Astrocyte (in vitro differentiated cells and primary cell): ENCODE measurements at places on chromosomes 2 and 18. TPM values are rescaled to one million over a fixed set of nuclear protein-coding genes. Genes with fewer than 3 reads are reported as not detected.
A peak's percentile ranks its signal among the peaks of the same experiment; 100 is the strongest.

DNA sequence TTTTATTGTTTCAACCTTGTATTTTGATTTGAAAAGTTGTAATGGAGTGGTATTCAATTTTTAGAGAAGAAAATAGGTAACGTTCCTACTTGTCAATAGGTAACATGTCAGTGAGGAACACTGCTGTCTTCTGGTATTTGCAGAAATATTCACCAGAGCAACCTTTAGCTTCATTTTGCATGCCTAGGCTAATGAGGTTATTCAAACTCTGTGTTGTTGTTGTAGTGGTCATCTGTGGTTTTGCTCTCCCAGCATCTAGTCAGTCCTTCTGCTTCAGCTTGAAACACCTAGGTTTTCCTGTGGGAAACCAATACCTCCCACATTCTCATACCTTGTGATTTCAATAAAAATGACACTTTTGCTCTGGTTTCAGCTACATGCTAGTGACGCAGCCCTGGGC, 98.4 kb downstream of the LYPD6 start:
- no peak for DNase-seq

DNA sequence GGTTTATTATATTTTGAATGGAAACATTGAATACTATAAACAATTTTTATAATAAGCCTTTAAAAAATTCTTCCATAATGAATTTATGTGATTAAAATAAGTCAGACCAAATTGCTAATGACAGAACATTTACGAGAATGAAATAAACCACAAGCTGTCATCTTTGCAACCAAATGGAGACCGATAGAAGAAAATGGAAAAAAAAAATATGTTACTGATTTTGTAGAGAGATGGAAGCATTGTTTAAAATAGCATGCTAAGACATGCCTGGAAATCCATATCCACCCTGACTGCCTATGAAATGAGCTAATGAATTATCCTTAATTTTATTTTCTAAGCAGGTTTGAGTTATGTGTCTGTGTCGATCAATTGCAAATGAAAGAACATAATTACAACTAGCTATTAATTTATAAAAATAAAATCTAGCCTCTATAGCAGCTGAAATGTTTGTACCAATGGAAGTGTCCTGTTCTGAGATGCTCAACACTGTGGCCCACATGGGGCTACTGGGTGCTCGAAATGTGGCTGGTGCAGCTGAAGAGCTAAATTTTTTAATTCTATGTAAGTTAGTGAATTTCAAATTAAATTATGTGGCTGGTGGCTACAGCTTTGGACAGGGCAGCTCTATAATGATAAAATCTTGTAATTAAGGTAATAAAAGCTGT, 832.8 kb downstream of the RNF144A start:
- no peak for DNase-seq

DNA sequence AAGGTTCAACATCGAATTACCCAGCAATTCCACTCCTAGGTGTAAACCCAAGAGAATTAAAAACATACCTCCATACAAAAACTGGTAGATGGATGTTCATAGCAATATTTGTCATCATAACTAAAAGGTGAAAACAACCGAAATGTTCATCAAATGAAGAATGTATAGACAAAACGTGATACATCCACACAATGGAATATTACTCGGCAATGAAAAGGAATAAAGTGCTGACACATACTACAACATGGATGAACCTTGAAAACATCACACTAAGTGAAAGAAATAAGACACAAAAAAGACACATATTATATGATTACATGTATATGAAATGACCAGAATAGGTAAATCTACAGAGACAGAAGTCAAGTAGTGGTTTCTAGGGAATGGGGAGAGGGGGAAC, 20.6 kb upstream of the CHMP1B start:
- DNase-seq, result no peak

DNA sequence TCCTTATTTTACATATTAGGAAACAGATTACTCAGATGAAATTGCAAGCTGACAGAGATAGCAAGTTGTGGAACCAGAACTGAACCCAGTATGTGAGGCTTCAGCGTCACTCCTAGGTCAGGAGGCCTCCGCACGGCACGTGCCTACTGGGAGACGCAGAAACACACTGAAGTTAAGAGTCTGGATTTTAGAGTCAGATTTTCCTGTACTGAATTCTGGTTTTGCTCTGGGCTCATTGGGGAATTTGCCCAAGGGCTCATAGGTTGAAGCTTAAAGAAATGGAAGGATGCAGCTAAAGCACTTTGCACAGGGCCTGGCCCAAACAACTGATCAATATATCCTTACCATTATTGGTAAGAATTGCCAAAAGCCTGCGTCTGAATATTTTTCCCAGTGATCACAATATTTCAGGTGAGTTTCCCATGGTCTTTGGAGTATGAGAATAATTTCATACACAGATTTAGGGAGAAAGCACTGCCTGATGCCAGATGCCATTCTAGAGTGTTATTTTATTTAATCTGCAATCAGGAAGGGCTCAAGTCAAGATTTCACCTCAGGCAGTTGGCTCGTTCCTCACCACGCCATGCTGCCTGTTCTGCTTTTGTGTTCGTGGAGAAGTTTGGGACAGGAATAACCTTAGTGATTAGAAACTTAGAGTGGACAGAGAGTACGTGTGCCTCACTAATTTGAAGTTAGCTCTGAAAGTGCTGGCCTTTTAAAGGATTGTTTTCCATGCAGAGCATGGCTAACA, 331.9 kb downstream of the MYCN start:
- no peak for DNase-seq

- DNase-seq, result no peak
These were observed 40.7 kb downstream of the TRAPPC12 start for GRCh38 chr2:3420076-3420768.

GRCh38 chr2:115807276-115807675, 1364.8 kb downstream of the DPP10 start:
- DNase-seq, result no peak

GRCh38 chr2:132816234-132816633, 146.2 kb upstream of the LYPD1 start:
- peak; percentile 38 for DNase-seq

DNA sequence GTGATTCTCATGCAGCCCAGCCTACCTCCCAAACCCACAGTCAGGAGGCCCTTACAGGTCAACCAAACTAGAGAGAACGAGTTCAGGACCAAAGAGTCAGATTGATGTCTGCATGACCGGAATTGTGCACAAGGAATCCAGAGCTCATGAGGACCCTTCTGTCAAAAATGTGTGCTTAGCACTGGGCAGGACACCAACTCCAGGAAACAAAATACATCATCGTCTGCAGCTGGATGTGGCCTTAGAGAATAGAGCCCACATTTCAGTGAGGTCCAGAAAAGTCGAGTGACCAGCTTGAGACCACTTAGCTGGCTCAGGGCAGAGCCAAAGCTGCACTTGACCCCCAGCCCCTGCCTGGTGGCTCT, 3.2 kb downstream of the TNS1 start:
- DNase-seq, result no peak

DNA sequence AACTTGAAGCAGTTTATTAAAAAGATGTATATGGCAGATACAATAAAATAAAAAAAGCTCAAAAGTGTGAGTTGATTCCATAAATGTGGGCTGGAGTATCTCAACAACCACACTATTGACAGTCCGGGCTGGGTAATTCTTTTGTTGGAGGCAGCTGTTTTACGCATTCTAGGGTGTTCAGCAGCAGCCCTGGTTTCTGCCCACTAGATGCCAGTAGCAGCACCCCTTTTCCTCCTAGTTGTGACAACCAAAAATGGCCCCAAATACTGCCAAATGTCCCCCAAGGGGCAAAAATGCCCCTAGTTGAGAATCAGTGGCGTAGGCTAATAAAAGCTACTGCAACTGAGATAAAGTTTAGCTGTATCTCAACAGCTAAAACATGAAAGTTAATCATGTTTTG, 44.8 kb downstream of the CHMP3 start:
- no peak for DNase-seq

DNA sequence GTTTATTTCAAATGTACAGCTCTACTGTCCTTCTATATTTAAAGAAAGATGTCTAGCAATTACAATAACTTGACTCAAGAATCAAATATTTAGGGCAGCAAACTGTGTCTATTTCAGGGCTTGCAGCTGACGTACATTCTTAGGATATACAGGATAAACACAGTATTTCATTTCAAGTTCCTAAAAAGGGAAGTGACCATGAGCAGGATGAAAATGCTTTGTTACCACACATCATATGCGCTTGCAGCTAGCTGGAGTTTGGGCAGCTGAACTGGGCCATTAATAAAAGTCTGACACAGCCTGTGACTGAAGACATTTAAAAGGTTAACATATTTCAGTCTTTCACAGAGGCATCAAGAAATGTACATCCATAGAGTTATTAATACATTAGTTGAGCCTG, 264.6 kb upstream of the TRIB2 start:
- DNase-seq, result peak; percentile 56

Gene ACTG2
- total RNA-seq, result 298 and 540 TPM in 2 replicates

Gene C2orf66
- total RNA-seq, result 0.29 and 0.54 TPM in 2 replicates

Gene POTEJ
- not detected in 2 replicates for total RNA-seq
